ENCODE measurements at places on chromosomes 6 and 20. TPM values are rescaled to one million over a fixed set of nuclear protein-coding genes. Genes with fewer than 3 reads are reported as not detected.
A peak's percentile ranks its signal among the peaks of the same experiment; 100 is the strongest.

Gene RSPO3
- not detected for total RNA-seq

Gene ENPP3
- total RNA-seq: 0.30 TPM

Gene SLCO4A1
- 0.98 TPM for total RNA-seq

Gene MAPK13
- total RNA-seq: 44.9 TPM

Gene SPTLC3
- 0.55 TPM for total RNA-seq

Gene OR2J3
- total RNA-seq: not detected

Gene GPX6
- total RNA-seq: not detected

Gene CPNE5
- total RNA-seq: 1.8 TPM

Gene SYCP2
- 3.8 TPM for total RNA-seq

GRCh38 chr20:45322952-45323383 lies 14.9 kb upstream of the MATN4 start:
- H3K36me3 ChIP-seq: no peaks in the 10 kb centered on the region
- no peak for DNase-seq
- H3K27ac ChIP-seq: no peak overlapping the region

DNA sequence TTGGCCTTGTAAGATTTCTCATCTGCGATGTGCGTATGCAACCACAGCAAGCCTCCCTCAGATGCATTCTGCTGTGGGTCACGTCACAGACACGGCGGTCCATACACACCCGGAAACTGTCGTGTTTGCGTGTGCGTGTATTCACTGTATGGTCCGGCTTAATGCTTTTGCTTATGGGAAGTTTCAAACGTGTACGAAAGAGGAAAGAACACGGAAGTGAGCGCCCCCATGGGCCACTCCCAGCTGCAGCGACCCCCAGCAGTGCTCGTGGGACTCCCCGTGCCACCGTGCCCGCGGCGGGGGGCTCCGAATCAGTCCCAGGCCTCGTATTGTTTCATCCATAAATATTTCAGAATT lies 10.2 kb downstream of the DLL1 start:
- no peaks in the 10 kb centered on the region for H3K36me3 ChIP-seq
- no peak overlapping the region for H3K4me3 ChIP-seq
- no peak for DNase-seq
- H3K4me1 ChIP-seq: peaks cover 29% of the 10 kb centered on the region
- peak overlapping the region; percentile 64 for H3K27ac ChIP-seq

DNA sequence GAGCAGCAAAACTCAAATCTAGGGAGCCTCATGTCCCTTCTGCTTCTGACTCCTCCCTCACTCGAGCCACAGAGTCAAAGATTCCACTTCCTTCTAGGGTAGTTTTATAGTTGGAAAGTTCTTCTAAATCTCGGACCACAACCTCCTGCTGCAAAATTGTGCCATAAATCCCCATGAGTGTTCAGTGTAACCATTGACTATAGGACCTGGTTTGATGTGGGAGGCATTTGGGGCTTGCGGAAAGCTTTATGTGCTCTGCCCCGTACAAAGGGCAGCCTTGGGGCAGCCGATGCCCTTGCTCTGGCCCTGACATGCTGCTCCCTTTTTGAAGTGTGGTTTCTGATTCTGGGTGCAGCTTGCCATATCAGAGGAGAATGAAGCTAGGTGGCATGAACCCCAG lies 43.6 kb upstream of the IER3 start:
- H3K4me3 ChIP-seq: no peak overlapping the region
- H3K4me1 ChIP-seq: peaks cover 23% of the 10 kb centered on the region
- DNase-seq: no peak
- no peak overlapping the region for H3K27ac ChIP-seq
- no peaks in the 10 kb centered on the region for H3K27me3 ChIP-seq
- no peaks in the 10 kb centered on the region for H3K36me3 ChIP-seq

GRCh38 chr20:64188091-64188490 lies 23.8 kb downstream of the MYT1 start:
- no peak overlapping the region for H3K4me3 ChIP-seq
- no peaks in the 10 kb centered on the region for H3K36me3 ChIP-seq
- peaks cover 35% of the 10 kb centered on the region for H3K27me3 ChIP-seq
- DNase-seq: no peak
- H3K4me1 ChIP-seq: peaks cover 4% of the 10 kb centered on the region
- H3K27ac ChIP-seq: no peak overlapping the region

DNA sequence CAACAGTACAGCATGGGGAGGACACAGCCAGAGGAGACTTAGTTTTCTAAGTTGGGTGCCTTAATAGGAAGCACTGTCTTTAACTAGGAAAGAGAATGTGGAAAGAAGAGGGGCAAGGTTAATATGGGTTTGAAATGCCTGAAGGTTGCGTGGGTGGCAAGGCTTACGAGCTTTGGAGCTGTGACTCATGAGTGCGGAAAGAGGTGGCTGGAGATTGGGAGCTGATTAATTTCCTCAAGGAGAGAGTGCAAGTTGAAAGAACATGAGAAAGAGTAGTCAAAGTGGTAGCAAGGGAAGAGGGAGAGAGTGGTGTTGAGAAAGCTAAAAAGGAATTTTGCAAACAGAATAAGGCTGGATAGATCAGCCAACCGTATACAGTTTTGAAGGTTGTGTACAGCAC lies 315.1 kb upstream of the PRND start:
- no peak for DNase-seq
- H3K27me3 ChIP-seq: peaks cover 10% of the 10 kb centered on the region
- no peaks in the 10 kb centered on the region for H3K4me1 ChIP-seq

DNA sequence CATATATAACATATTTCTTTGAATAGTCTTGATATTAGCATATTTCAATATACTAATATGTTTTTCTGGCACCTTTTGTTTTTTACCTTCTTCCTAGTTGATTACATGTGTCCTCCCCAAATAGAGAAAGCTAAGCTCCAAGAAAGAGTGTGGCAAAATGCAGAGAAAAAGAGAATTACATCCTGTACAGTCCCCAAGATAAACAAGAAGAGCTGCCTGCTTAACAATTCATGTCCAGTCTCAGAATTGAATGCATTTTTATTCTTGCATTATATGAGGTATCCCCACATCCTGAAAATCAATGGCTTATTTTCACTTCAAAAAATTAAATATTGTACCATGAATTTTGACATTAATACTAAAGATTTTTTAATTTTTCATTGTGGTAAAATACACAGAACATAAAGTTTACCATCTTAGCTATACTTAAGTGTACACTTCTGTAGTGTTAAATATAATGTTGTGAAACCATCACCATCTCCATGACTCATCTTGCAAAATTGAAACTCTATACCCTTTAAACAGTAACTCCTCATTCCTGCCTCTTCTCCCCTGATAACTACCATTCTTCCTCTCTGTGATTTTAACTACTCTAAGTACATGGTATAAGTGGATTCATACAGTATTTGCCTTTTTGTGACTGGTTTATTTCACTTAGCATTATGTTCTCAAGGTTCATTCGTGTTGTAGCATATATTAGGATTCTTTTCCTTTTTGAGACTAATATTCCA lies 490.3 kb downstream of the COL12A1 start:
- H3K27me3 ChIP-seq: no peaks in the 10 kb centered on the region
- H3K4me1 ChIP-seq: no peaks in the 10 kb centered on the region
- H3K27ac ChIP-seq: no peak overlapping the region
- no peak overlapping the region for H3K4me3 ChIP-seq
- H3K36me3 ChIP-seq: no peaks in the 10 kb centered on the region

DNA sequence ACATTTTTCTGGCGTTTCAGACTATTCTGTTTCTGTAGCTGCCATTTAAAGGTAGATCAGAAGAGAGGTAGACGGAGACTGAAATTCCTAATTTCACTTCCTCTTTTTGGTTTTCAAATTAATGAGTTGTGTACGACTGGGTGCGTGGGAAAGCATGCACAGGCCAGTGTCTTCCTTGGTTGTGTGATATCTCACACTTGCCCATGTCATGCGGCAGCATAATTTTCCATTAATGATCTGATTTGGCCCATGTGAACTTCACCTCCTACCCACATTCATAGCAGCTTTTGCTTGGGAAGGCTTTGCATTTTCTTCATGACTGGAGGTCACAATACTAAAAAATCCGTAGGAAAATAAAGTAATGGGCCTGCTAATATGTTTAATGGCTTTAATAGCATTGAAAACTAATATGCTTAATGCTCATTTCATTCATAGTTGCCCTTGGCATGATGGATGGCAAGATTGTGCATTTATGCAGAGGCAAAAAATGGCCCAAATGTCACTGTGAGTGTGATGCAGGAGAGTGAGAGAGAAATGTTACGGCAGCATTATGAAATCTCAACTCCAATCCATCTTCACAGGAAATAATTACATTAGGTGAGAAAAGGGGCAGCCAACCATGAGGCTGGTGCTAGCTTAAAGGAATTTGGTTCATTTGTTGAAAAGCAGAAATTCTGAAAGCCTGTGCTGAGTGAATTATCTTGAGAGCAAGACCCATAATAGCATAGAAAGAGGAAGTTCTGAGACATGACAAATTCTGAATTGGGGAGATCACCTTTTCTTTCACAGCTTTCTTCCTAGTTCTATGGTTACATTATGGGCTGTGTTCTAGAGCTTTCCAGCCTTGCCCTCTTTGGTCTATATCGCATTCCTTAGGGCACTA lies 69.0 kb upstream of the UST start:
- peaks cover 10% of the 10 kb centered on the region for H3K27me3 ChIP-seq
- H3K4me3 ChIP-seq: no peak overlapping the region
- DNase-seq: no peak
- H3K36me3 ChIP-seq: no peaks in the 10 kb centered on the region

DNA sequence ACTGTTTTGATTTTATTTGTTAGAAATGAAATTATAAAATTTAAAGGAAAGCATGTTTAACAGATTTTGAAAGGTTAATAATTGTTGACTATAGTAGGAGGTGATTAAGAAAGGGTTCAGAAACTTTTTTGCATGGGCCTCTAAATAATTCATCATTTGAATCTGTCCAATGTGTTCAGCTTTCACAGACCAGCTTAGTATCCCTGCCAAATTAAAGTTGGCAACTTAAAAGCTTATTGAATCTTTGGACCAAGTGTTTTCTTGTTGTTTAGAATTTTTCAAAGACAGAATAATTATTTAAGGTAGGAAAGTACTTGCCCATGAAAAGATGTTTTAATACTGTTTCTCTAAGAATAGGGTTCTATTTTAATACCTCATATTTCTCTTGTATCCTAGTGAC lies 466.0 kb downstream of the GJA1 start:
- H3K4me3 ChIP-seq: no peak overlapping the region
- DNase-seq: no peak
- H3K4me1 ChIP-seq: no peaks in the 10 kb centered on the region
- H3K36me3 ChIP-seq: no peaks in the 10 kb centered on the region
- H3K27ac ChIP-seq: no peak overlapping the region

- no peaks in the 10 kb centered on the region for H3K36me3 ChIP-seq
- DNase-seq: no peak
- no peak overlapping the region for H3K27ac ChIP-seq
- H3K4me3 ChIP-seq: no peak overlapping the region
- no peaks in the 10 kb centered on the region for H3K27me3 ChIP-seq
- H3K4me1 ChIP-seq: no peaks in the 10 kb centered on the region
These were observed 403.9 kb upstream of the JARID2 start for GRCh38 chr6:14841901-14842421.

DNA sequence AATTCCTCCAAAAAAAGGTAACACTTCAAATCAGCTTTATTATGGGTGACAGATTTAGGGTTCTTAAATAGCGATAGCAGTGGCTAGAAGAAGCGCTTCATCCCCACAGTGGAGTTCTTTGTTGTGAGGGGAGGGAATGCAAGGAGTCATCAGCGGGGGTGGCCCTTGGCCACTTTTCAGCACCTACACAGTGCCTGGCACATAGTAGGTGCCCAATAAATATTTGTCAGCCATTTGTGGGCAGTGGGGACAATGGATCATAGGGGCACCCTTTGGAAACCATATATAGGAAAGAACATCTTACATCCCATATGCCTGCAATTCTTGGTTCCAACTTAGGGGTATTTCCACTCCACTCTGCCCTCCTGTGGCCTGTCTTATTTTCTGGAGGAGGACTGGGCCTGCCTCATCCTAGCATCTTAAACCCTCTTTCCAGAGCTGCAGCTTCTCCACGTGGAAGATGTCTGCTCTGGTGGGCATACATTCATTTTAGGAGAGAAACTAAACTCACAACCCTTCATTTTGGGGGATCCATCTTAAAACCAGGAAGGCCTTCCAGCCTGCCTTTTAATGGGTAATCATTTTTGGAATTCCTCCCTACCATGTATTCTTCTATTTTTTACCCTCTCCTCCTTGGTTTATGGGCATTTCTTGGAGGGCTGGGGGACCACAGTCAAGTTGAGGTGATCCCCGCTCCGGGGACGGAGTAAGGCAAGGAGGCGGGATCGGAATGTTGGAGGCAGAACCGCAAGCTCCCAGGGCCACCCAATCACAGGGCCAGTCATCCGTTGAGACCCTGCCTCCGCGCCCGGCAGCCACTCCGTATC lies 2.6 kb upstream of the GPSM3 start:
- H3K4me1 ChIP-seq: peaks cover 24% of the 10 kb centered on the region
- peak overlapping the region; percentile 93 for H3K27ac ChIP-seq
- H3K4me3 ChIP-seq: peak overlapping the region; percentile 87
- no peaks in the 10 kb centered on the region for H3K36me3 ChIP-seq
- DNase-seq: no peak

DNA sequence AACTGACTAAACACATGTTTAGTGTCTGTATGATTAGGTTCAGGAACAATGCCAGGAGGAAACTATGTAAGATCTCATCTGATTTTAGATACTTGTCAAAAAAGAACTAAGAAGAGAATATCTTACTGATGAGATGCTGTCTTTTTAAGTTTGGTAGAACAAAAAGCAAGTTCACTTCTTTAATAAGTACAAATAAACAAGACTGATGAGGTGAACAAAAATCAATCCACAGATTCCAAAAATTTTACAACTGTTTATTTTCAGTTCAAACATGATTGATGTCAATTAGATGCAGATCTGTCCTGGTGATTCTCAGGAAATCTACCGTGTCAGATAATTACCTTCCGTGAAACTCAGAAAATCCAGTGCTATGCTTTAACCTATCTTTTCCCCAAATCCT lies 24.9 kb downstream of the EPHA7 start:
- no peaks in the 10 kb centered on the region for H3K36me3 ChIP-seq
- no peak overlapping the region for H3K4me3 ChIP-seq
- DNase-seq: no peak
- no peak overlapping the region for H3K27ac ChIP-seq

DNA sequence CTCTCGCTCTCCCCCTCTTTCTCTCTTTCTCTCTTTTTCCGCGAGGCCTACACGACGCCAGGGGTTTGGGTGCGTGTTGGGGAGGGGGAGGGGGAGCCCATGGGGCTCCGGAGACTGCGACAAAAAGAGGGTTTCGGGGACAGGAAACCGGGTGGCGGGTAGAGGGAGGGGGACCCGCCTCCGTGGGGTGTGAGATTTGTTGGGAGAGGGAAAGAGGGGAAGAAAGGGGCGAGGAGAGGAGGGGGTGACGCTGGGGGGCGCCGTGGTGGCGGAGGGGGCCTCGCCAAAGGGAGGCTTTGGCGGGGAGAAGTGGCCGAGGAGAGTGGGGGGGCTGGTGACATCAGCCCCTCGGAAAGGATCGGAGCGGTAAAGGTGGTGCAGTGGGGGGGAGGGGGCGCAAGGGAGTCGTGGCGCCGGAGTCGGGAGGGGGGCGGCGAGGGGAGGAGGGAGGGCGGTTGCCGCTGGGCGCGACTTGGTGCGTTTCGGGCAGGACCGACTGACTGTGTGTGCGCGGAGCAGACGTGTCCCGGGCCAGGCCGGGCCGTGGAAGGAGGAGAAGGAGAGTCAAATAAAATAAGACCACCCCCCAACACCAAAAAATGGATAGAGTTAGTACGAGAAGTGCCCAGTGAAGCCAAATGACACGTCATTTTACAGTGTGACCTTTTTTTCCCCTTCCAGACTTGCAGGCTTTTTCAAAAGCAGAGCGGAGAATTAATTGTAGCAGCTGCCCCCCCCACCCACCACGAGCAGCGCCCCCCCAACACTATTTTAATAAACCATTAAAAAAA lies 39.8 kb downstream of the GNAS start:
- H3K4me1 ChIP-seq: peaks cover 32% of the 10 kb centered on the region
- no peaks in the 10 kb centered on the region for H3K27me3 ChIP-seq
- peak overlapping the region; percentile 62 for H3K4me3 ChIP-seq
- H3K36me3 ChIP-seq: peaks cover 15% of the 10 kb centered on the region
